Substantia nigra (tissue), 51 donors: ENCODE measurements at places on chromosomes 3 and 15.

DNA sequence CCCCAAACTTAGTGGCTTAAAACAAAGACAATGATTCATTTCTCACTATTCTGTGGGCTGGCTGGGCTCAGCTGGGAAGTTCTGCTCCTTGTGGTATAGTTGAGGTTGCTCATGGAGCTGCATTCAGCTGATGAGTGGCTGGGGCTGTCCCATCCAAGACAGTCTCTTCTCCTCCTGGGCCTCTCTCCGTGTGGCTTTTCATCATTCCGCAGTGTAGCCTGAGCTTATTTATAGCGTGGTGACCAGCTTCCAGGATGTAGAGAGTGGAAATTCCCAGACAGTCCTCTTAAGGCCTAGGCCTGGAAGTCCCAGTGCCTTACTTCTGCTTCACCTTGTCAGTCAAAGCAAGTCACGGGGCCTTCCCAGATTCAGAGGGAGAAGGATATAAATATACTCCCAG is 136.7 kb upstream of the DAZL start:
- DNase-seq = no peak

GRCh38 chr15:92023965-92024364 is 170.5 kb downstream of the SLCO3A1 start:
- no peak for DNase-seq

GRCh38 chr3:46395210-46395661 is 11.6 kb downstream of the CCR5AS start:
- DNase-seq = no peak

DNA sequence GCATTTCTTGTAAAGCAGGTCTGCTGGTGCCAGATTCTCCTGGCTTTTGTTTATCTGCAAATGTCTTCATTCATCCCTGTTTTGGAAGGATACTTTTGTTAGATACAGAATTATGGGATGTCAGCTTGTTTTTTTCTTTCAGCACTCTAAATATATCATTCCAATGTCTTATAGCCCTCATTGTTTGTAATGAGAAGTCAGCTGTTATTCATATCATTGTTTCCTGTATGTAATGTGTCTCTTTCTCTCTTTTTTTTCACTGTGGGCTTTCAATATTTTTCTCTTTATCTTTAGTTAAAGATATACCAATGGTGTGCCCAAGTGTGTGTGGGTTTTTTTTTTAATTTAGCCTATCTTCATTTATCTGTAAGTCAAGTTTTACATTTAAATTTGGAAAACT is 65.6 kb upstream of the DCP1A start:
- DNase-seq = no peak

DNA sequence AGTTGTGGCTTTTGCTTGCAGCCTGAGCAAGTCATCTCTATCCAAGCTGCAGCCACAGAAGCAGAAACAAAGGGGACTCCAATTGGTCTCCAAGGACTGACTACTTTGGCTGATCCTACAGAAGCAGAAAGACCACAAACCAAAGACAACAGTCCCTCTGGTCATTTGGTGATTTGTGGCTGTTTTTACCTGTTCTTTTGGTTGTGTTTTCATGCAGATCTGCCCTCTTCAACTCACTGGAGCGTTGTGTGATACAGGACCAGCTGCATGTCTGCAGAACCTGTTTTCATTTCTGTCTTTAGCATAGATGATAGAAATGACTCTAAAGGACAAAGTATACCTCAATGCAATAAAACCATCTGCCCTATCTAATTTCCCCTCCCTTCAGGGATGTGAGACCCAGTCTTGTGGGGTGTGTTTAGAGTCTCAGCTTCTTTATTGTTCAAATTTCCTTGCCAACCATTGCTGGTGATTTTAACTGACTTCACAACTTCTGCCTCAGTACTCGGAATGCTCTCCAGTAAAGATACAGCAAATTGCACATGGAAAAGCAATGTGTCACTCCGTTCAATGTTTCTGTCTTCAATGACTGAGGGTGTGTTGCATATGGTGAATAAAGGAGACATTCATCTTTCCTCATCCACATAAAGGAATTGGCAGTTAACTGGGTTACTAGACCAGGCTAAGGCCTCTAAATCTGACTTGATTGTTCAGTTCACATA is 48.9 kb upstream of the SLC7A14 start:
- DNase-seq = no peak

DNA sequence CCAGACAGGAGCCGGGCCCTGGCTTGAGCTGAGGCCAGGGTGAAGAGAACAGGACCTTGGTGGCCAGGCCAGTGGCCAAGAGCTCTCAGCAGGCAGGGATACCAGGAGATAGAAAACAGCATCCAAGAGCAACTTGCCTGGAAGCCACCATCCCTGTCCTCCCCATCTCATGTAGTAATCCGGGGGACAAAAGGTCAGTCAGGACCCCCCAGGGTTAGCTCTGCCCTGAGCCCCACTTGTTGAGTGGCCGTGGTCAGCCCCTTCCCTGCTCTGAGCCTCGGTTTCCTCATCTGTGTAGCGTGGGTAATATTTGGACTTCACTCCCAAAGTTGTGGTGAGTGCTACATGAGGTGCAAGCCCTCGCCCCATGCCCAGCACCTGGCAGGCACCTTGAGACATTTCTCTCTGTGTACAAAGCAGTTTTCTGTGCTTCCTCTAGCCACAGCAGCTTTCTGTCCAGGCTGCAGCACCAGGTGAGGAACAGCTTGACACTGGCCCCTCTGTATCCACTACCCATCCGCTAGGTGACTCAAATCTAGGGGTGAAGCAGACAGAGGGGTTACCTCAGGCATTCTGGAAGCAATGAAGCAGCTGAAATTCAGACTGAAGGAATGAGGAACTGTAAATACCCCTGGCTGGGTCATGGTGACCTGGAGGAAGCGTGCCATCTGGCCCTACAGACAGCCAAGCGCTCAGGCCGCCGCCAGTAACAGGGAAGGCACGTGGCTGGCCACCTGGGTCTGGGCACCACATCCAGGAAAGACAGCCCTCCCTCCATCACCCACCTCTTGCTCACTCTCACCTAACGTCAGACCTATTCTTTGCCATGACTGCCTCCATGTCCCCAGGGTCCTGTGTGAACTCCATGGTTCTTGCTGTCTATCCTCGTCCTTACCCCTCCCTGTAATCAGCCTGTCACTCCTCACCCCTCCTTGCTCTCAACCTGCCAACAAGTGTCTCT is 6.7 kb downstream of the CISH start:
- DNase-seq = no peak

GRCh38 chr15:35256551-35256950 is 171.5 kb upstream of the NANOGP8 start:
- no peak for DNase-seq

GRCh38 chr3:26091626-26092025 is 301.7 kb downstream of the OXSM start:
- no peak for DNase-seq

- no peak for DNase-seq
Observed at GRCh38 chr15:29070471-29071231, 184.9 kb downstream of the APBA2 start.

DNA sequence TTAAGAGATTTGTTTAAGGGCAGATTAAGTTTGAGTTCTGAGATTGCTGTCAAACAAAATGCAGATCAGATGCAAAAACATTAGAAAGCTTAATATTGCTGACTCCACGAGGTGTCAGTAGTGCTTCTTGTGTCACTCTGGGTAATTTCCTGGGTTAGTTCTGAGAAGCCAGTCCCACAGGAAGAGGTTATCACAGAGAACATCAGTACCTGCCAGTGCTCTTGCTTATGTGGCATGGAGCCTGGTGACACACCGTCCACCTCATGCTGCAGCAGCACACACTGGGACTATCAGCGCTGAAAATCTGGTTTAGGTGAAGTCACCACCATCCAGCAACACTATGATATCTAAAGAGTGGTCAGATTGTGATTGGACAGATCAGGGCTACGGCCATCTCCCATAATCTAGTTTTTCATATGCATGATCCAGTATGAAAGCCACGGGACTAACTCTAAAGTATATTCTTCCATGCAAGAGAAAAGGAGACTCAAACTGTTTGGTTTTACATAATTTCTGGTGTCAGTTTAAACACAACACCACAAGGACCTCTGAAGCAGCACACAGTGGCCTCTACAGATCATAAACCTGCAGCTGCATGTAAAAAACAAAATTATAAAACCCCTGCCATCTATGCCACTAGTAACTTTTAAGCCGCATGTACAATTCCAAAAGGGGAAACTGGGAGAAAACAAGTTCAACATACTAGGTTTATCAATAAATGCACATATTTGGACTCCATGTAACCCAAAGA is 36.1 kb upstream of the MYO5C start:
- no peak for DNase-seq

GRCh38 chr3:127738192-127738840 is 65.6 kb downstream of the ABTB1 start:
- DNase-seq = no peak

DNA sequence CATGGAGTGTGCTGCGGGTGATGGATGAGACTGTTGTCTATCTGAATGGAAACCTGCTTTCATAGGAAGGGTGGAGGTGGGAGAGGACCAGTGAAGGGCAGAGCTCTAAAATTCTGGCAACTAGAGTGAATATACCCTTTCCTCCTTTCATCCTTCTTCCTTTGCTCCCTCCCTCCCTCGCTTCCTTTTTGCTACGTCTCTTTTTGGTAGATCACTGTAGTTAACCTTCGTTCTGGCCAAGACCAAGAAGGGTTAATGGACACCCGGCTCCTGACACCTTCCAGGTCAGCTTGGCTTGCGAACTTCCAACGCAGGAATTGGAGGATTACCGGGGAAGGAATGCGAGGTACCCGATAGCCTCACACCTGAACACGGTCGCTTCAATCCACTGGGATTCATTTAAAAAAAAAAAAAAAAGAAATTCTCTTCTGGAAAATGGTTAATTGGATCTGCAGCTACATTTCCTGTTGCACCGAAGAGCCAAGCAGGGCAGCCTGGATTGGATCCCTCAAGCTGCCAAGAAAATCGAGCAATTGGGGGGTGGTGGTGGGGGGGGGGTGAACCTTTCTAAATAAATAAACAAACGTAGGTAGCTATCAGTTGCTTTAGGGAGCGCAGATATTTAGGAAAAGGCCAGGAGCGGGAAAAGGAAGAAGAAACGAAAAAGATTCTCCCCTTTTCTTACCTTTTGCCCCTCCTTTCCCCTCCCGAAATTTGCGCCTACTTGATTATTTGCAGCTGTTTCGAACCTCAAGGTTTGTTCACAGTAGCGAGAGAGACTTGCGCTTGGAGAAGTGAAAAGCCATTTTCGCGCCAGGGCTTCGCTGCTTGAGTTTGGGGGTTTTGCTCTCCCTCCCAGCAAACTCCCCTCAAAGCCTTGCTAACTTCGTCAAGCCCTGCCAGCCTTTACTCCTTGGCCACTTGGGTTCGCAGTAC is 9.5 kb upstream of the NR2F2 start:
- no peak for DNase-seq

DNA sequence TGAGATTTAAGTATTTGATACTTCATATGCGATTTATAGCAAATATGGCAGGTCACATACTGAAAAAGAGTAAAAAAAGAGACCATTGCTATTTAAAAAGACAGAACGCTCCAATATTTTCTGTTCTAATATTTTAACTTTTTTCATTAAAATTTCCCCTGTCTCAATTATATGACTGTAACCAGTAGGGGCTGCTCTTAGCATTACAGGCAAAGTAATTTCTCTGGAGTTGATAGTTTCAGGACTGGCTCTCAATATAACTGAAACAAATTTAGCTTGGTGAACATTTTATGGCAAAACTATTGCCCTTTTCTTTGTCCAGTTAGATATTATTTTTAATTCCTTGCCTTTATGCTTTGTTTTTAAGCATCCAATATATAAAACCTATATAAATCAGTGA is 286.3 kb upstream of the ROBO2 start:
- DNase-seq = no peak

GRCh38 chr3:181709537-181710279 is 2.0 kb upstream of the SOX2 start:
- DNase-seq = peak; percentile 73

GRCh38 chr3:136860541-136860940 is 1.5 kb upstream of the NCK1 start:
- no peak for DNase-seq

DNA sequence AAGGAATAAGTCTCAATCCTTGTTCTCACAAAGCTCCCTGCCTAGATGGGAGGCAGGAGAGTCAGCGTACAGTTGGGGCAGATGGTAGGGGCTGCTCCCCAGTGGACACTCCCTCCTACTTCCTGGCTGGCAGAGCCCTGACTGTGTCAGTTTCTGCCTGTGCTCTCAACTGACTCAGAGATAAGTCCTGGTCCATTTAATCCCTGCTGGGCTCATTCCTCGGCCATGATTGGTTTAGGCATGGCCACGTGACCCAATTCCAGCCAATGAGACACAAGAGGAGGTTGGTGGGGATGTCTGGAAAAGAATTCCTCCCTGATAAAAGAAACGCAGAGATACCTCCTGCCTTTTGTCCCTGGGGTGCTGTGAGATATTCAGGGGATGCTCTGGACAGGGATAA is 118.1 kb upstream of the SLC6A11 start:
- no peak for DNase-seq

- peak; percentile 49 for DNase-seq
Observed at GRCh38 chr3:65597226-65597951, 441.3 kb downstream of the MAGI1 start.

- DNase-seq = no peak
Observed at GRCh38 chr3:46946856-46947545, 29.5 kb downstream of the CCDC12 start.

- no peak for DNase-seq
Observed at GRCh38 chr3:13477943-13478342, 2.2 kb upstream of the HDAC11 start.

- no peak for DNase-seq
Observed at GRCh38 chr15:100560323-100560722, 31.6 kb upstream of the CERS3 start.

DNA sequence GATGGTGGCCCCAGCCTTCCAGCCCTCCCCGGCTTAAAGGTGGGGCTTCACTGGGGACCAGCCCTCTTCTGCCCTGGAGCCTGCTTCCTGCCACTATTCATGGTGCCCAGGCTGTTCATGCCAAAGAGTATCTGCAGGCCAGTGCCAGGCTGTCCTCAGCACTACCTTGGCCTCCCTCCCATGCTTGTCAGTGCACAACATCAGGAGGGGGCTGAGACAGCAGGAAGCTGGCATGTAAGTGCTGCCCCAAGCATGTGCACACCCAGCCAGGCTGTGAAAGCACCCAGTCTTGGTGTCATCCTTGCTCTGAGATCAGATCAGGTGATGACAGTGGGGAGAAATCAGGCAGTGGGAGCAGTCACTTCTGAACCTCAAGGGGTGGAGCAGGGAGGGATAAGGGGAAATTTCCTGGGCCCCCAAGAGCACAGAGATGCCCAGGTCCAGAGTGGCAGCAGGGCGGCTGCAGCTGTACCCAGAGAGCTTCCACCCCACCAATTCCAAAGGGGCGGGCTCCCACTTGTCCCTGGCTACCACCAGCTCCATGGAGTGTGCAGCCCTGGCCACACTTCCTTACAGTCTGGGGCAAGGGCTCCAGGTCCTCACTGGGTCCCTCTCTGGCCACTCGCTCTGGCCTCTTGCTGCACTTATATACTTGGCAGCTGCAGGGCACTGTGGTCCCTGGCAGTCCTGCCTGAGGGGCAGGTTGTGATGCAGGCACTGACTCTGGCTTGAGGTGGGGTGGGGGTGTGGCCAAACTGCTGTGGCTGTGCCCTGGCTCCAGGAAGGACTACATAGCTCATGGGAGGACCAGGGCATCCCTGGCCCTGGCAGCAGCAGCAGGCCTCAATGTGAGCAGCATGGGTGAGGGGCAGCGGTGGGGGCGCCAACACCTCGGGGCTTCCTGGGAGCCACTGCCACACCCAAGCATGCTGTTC is 91.4 kb upstream of the TNFSF10 start:
- DNase-seq = no peak
